Type B pancreatic cell (in vitro differentiated cells): ENCODE measurements at places on chromosomes 13 and 19. TPM values are rescaled to one million over a fixed set of nuclear protein-coding genes. Genes with fewer than 3 reads are reported as not detected.

Gene KLF1
- not detected in 2 replicates for total RNA-seq

DNA sequence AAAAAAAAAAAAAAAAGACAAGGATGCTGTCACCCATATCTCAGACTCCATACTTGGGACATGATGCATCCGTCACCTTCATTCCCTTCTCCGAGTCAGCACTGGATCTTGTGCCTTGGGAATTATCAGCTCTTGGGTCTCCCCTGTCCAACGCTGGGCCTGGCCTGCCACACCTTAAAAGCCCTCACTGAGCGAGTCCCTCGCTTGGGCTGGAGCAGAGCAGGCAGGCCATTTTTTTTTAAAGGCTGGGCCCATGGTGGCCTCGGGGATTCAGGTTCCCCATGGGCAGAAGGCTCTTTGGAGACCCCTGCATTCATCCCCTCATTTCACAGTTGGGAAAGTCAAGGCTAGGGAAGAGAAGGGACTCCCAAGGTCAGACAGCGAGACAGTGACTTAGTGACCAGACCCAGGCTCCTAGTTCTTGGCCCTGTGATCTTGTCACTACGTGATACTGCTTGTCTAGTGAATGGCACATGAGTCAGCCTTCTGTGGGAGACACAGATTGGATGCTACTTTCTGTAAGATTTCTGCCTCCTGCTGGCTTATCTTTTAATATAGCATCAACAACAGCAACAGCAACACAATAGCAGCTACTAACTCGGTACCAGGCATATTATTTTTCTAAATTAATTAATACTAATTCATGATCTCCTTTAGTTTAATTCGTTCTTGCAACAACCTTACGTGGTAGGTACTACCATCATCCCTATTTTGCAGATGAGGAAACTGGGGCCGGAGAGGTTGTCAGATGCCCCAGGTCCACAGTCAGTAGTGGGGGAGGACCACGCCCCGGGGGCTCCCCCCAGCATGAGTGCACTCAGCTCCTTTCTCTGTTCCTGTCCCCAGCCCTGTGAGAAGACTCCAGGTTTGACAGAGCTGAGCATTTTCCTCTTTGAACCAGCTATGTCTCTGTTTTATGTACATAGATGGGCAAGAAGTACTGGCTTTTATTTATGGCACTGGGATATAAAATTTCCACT lies 27.4 kb upstream of the ZNF536 start:
- no peak for DNase-seq
- peaks cover 3% of the 10 kb centered on the region for H3K27me3 ChIP-seq
- no peak overlapping the region for H3K27ac ChIP-seq
- peaks cover 13% of the 10 kb centered on the region for H3K4me1 ChIP-seq

GRCh38 chr19:22545751-22546150 lies 88.4 kb upstream of the ZNF492 start:
- H3K36me3 ChIP-seq: no peaks in the 10 kb centered on the region
- no peaks in the 10 kb centered on the region for H3K4me1 ChIP-seq
- no peak overlapping the region for H3K27ac ChIP-seq
- no peak overlapping the region for H3K4me3 ChIP-seq

- no peak overlapping the region for H3K4me3 ChIP-seq
- H3K27me3 ChIP-seq: no peaks in the 10 kb centered on the region
- peaks cover 19% of the 10 kb centered on the region for H3K4me1 ChIP-seq
- peaks cover 4% of the 10 kb centered on the region for H3K36me3 ChIP-seq
- no peak for DNase-seq
Observed at GRCh38 chr13:41641429-41641828, 184.1 kb downstream of the RGCC start.

DNA sequence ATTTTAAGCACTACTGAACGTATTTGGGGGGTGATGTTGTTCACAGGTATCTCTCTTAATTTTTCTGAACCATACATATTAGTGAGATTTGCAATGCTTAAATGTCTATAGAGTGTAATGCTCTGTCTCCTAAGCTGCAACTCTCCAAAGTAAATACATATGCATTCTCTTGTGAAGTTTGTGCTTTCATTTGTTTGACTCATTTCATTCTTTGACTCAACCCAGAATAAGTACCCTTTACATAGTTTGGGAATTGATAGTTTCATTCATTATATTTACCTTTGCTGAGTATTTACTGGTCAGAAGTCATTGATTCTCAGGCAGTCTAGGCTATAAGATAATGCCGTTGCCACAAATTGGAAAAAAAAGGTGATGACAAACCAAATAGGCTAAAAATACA lies 406.9 kb downstream of the FGF9 start:
- no peak overlapping the region for H3K4me3 ChIP-seq
- no peak overlapping the region for H3K27ac ChIP-seq
- DNase-seq: no peak

GRCh38 chr13:42114278-42114677 lies 65.8 kb downstream of the DGKH start:
- no peak overlapping the region for H3K27ac ChIP-seq
- H3K27me3 ChIP-seq: no peaks in the 10 kb centered on the region
- H3K4me3 ChIP-seq: no peak overlapping the region
- no peaks in the 10 kb centered on the region for H3K36me3 ChIP-seq
- DNase-seq: no peak

- peaks cover 2% of the 10 kb centered on the region for H3K27me3 ChIP-seq
- H3K36me3 ChIP-seq: no peaks in the 10 kb centered on the region
- DNase-seq: no peak
- no peak overlapping the region for H3K27ac ChIP-seq
- H3K4me1 ChIP-seq: no peaks in the 10 kb centered on the region
- no peak overlapping the region for H3K4me3 ChIP-seq
Observed at GRCh38 chr13:82436099-82436585, 1446.1 kb downstream of the SLITRK1 start.

Gene CGB5
- 6.7 TPM in 1 of 2 replicates, not detected in the other for total RNA-seq
